ENCODE measurements at places on chromosomes 3 and 15.

- no peak for DNase-seq
These were observed 39.8 kb upstream of the FGF7 start for GRCh38 chr15:49383266-49383665.

- peak; percentile 64 for DNase-seq
These were observed 36.7 kb downstream of the CMTM7 start for GRCh38 chr3:32428092-32429068.

DNA sequence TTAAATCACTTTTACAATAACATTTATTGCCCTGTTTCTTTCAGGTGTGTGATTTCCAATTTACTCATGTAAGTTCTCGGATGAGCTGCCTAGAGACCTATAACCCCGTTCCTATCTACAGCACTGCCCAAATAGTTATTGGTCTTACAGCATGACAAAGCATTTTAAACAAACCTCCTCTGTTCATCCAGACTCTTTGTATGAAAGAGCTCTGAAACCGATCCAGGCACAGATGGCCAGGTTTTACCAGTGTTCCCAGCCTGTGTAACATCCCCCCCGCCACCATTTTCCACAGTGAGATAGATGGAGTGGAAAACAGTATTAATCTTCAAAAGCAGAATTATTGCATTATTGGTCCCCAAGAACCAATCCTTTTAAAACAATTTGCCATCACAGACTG lies 59.0 kb upstream of the SPTSSB start:
- DNase-seq = no peak

- DNase-seq = no peak
These were observed 137.8 kb upstream of the ADAMTS9 start for GRCh38 chr3:64825404-64826120.

DNA sequence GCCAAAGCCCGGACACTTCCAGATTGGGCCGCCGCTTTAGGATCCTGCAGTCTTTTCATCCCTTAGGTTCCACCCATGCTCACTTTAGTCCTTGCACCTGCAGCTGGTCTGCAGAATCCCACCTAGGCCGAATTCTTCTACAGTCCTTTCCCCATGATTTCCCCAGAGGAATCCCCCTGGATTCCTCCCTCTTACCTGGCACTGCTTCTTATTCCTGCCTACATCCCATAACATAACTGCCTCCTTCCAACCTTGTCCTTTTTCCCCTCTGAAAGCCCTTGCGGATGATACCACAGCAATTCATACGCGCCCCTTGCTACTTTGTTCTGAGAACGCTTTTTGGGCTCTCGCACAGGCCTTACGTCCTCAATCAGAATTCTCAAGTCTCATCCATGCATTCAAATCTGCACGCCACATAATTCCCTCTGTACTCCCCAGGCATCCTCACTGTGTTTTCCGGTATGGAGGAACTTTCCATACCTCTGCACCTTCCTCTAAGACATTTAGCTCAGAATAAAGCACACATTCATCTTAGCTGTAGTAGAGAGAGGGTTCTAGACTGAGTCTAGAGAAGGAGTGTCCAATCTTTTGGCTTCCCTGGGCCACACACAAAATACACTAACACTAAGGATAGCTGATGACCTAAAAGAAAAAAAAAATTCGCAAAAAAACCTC lies 619 bp downstream of the EIF2AK4 start:
- DNase-seq = no peak

DNA sequence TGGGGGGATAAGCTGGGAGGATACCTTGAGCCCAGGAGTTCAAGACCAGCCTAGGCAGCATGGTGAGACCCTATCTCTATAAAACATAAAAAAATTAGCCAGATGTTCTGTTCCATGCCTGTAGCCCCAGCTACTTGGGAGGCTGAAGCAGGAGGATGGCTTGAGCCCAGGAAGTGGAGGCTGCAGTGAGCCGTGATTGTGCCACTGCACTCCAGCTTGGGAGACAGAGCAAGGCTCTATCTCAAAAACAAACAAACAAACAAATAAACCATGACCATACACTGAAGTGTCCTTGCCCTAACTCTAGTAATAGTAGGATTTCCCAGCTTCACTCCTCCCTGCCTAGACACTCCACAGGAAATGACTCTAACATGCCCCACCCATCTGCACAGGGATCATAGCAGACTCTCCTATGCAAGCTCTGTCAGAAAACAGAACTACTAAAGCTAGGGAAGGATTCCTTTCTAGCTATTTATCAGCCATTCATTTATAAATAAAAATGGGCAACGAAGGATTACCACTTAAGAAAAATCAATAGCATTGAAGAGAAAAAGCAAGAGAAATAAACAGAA lies 4.6 kb downstream of the ERICH6 start:
- DNase-seq = no peak

DNA sequence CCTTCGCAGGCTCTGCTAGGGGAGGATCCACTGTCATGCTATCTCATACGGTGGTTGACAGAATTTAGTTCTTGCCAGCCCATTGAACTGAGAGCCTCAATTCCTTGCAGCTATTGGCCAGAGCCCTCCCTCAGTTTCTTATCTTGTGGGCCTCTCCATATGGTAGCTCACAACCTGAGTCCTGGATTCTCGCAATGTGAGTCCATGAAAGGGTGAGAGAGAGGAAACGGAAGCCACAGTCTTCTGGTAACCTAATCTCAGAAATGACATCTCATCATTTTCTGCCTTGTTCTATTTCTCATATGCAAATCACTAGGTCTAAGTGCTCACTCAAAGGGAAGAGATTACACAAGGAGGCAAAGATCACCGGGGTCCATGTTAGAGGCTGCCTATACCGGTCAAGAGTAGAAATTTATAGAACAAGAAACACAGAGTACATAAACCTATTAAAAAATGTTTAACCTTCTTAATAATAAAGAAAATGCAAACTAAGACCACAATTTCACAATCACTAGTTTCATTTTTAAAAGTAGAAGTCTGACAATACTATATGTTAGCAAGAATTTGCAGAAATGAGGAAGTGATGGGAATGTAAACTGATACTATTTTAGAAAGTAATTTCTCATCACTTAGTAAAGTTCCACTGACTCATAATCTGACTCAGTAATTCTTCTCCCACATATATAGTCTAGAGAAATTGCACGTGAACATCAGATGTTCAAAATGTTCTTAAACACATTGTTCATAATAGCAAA lies 378.4 kb upstream of the AGTR1 start:
- DNase-seq = no peak

DNA sequence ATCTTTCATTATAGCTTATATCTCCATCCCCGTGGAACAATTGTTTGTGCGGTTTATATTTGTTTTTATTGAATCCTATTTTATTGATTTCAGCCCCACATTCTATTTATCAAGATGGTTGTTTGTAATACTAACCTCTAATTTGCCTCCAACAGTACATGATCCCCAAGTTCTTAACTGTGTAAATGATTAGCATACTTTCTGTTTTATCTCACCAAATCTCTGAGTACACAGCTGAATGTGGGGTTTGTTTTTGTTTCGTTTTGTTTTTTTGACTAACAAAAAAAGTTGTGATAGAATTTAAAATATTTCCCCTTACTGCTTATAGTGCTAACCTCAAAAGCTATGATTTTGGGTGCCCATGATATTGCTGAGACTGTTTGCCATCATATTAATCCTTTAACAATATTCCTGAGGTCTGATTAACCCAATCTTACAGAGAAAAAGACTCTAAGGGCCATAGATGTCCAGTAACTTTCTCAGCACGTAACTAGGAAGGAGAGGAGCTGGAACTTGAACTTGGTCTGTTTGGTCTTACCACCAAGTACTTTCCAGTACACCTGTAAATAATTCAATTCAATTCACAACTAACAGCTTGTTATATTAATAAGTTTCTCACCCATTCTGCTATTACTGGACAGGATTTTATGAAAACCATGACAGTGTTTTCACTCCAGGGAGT lies 789.8 kb downstream of the TUSC7 start:
- no peak for DNase-seq

DNA sequence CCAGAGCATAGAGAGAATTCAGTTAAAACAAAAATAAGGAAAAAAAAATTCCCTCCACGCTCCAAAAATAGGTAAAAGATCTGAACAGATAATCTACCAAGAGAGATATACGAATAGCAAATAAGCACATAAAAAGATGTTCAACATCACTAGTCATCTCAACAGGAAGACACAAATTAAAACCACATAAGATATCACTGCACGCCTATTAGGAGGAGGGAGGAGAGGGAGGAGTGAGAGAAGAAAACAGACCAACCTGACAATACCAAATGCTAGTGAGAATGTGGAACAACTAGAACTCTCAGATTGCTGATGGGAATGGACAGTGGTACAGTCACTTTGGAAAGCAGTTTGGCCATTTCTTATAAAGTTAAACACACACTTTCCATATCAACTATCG lies 212.5 kb downstream of the FMN1 start:
- DNase-seq = no peak

DNA sequence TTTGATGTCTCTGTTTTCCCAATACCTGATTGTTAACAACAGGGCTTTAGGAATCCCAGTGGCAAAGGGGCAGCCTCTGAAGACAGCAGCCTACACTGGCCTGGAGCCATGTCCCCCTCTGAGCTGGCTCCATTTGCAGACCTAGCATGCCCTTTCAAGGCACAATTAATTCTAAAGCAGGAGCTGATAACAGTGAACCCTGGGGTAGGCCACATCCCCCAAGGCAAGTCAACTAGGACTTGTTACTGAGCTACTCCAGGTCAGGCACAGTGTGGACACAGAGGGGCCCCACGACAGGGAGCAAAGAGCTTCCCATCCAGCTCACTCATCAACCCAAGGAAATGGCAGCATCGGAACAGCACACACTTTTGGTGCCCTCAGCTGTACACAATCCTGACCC lies 51.9 kb downstream of the SPSB4 start:
- DNase-seq = no peak

DNA sequence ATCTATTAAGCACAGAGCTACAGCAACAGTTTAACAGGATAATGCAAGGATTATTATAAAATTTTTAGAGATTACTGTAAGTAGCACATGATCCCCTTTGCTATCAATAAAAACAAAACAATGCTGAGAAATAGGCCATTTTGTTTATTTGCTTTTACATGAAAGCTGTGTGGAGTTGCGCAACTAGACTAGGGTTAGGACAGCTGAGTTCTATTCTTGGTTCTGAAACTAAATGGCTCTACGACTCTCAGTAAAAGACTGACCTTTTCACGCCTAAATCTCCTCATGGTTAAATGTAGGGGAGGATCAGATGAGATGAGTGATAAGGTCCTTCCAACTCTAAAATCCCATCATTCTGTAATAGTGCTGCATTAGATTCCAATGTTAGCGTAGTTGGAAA lies 25.0 kb downstream of the KCNMB2 start:
- no peak for DNase-seq

GRCh38 chr15:97692301-97693015 lies 268.0 kb upstream of the ARRDC4 start:
- no peak for DNase-seq

DNA sequence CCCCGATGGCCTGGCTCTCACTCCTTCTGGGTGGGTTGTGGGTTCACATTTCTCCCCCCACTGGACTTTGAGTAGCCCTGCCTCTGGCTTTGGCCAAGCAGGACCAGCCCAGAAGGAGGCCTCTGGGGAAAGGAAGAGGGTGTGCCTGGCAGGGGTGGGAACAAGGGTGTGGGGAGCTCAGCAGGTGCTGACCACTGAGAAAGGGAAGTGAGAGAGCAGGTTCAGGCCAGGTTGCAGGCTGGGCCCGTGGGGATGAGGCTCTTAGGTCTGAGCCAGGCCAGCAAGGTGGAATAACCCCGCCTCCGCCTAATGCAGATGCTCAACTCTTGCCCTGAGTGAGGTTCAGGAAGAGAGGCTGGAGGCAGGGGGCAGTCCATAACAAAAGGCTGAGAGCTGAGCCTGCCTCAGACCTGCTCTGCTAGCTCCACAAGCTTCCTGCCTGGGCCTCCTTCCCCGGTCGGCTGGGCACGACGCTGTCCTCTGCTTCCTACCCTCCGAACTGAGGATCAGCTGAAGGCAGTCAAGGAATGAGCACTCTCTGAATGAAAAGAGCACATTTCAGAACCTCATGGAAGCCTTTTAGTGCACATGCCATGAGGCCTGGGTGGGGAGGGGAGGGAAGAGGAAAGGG lies 82.7 kb downstream of the TLE3 start:
- DNase-seq = no peak

DNA sequence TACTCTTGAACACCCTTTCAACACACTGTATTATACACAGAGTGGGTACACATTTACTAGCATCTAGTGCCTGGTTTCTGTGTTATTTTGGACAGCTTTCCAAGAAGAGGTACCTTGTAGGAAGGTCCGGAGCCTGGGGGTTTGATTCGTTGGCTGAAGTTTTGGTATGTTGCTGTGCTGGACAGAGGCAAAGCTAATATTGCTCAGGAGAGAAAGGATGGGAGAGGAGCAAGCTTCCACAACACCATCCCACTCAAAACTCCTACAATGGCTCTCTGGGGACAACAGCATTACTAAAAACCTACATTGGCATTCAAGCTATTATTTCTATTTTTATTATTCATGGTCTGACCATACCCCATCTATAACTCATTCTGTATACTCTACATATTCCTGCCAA lies 1.1 kb upstream of the LYSMD2 start:
- no peak for DNase-seq

GRCh38 chr3:119808843-119809242 lies 26.9 kb downstream of the NR1I2 start:
- DNase-seq = no peak

GRCh38 chr3:20111836-20112235 lies 71.6 kb downstream of the KAT2B start:
- DNase-seq = no peak

DNA sequence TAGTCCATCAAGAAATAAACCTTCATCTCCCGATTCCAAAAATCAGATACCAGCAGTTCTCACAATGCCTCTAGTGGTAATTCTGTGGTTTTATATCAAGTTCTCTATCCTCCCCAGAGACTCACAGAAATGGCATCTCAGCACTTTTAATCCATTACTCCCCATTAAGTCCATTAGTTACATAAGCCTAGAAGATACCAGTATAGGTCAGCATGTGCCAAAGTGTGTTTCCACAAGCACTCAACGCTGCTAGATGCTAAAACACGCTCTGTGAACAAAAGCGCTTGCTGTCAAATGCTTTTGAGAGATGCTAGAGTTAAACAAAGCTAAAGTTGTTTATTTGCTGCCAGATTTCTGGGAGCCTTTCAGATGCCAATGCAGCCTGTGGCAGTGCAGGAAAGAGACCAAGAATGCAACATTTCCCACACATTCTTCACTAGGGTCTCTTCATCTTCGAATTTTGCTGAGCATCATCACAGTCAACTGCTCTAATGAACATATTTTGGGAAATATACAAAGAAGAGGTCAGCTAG lies 918.8 kb upstream of the CFAP20DC start:
- no peak for DNase-seq

GRCh38 chr3:81735334-81735733 lies 26.1 kb downstream of the GBE1 start:
- no peak for DNase-seq

- DNase-seq = no peak
These were observed 2.6 kb downstream of the DALRD3 start for GRCh38 chr3:49015765-49016164.

GRCh38 chr3:85950435-85950834 lies 991.6 kb downstream of the CADM2 start:
- DNase-seq = no peak

Measured in CD4-positive, alpha-beta T cell treated with Interleukin-21 for 1 hour (primary cell).